Epithelial cell of esophagus (primary cell): ENCODE measurements at places on chromosomes 3 and 15.
A peak's percentile ranks its signal among the peaks of the same experiment; 100 is the strongest.

- no peak for DNase-seq
Measured at GRCh38 chr3:72606005-72606800, 242.0 kb downstream of the SHQ1 start.

DNA sequence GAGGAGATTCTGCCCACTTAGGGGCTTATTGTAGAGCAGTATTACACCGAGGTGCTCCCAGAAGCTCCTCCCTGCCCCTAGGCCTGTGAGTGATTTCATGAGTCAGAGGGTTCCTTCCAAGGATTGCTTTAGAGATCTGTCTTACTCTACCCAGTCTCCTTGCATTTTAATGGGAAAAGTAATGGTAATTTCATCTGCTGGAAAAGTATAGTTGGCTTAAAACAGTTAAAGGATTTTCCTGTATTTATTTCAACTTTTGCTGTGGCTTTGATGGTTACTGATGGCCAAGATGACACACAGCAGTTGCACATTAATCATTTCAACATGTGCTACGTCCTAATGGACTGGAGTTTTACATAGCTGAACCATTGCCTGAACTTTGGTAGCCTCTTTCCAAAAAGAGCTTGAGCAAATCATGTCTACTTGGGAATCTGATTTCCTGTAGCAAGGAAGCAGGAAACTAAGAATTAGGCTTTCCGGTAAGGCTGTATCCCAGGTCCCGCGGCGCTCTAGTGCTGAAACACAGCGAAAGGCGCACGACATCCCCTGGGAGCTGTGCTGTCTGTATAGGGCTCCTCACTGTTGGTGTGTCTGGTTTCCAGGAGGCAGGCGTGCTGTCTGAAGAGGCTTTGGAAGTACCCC, 9.2 kb upstream of the PGPEP1L start:
- DNase-seq: peak; percentile 87

GRCh38 chr3:5294356-5294755, 106.8 kb downstream of the EDEM1 start:
- peak; percentile 32 for DNase-seq

GRCh38 chr3:197499427-197499826, 56.3 kb downstream of the BDH1 start:
- peak; percentile 96 for DNase-seq

- DNase-seq: peak; percentile 62
Measured at GRCh38 chr15:60941448-60941847, 287.7 kb downstream of the RORA start.

DNA sequence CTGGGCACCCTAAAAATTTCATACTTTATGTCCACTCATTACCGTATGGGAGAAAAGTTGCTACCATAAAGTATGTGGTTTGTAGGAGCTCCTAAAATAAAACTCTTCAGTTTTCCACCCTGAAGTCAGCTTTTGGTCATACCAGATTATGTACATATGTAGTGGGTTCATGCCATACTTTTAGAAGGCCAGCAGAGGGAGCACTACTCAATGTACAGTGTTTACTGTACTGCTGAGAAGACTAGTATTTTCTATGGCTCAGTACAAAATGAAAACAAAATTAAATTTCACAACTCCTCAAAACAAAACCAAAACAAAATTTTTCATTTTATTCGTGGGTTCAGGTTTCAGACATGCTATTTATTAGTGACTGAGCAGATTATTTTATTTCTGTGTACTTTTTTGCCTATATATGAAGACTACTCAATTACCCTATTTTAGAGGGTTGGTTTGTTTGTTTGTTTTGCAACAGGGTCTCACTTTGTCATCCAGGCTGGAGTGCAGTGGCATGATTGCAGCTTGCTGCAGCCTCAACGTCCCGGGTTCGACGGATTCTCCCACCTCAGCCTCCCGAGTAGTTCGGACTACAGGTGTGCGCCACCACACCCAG, 24.3 kb downstream of the NXPE3 start:
- DNase-seq: peak; percentile 82

- no peak for DNase-seq
Measured at GRCh38 chr15:39153058-39153714, 427.7 kb upstream of the THBS1 start.

DNA sequence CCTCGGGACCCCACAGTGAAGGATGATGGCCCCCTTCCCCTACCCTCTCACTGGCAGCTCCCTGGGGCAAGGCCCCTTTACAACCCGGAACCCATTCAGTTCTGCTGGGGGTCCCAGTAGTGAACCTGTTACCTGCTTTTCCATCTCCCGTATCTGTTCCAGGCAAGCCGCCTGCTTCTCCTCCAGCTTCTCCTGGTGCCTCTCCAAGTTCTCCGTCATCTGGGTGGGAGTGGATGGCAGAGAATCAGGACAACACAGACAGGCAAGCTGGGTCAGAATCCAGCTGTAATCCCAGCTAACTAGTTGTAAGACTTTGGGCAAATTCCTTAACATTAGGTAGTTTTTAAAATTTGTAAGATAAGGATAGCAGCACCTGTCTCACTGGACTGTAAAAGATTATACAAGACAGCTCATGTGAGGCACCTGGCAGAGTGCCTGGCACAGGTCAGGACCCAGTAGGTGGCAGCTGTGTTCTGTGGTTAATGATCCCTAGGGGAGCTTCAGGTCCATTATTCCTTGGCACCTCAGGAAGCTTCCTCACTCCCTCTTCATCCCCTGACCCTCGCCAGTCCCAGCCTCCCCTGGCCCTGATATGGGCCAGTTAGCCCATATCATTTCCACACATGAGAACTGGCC, 6.4 kb upstream of the ANKRD63 start:
- DNase-seq: peak; percentile 39

- DNase-seq: peak; percentile 53
Measured at GRCh38 chr15:70504299-70504951, 258.9 kb downstream of the UACA start.

- peak; percentile 34 for DNase-seq
Measured at GRCh38 chr3:127473244-127474024, 117.1 kb downstream of the TPRA1 start.

DNA sequence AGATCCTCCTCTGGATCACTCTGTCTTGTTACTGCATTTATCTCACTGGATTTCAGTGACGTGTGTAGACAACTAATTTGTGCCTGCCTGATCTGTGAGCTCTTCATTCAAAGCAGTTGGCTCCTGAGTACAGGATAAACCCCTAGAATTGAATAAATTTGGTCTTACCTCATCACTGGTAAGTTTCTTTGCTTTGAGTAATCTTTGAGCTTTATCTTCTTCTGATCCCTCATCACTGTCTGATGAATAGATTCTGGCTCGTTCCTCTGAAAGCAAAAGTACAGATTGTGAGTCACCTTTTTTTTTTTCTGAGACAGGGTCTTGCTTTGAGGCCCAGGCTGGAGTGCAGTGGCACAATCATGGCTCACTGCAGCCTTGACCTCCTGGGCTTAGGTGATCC, 24.5 kb downstream of the LEO1 start:
- DNase-seq: no peak

DNA sequence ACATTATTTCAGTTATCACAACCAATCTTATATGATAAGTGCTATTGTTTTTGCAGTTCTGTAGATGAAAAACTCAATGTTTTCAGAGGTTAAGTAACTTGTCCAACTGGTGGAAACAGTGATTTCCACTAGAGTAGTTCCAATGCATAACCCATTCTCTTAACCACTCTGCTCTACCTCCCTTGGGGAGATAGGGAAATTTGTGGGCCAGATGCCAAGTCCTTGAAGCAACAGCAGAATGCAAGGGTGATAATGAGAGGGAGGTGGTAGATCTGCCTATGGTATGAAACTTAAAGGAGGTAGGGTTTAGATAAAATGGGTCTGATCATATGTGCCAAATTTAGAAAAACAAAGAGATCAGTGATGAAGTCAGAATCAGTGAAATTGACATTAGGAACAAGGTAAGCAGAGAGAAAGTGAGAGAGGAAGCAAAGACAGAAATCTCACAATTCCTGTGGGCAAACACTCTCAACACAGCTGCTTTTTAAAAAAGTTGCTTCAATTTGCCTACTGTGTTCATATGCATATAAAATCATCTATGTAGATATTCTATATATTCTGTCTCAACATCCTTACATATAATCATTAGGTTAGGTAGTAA, 50.5 kb upstream of the UBP1 start:
- no peak for DNase-seq

- DNase-seq: peak; percentile 88
Measured at GRCh38 chr3:99925584-99926230, 108.0 kb downstream of the CMSS1 start.

DNA sequence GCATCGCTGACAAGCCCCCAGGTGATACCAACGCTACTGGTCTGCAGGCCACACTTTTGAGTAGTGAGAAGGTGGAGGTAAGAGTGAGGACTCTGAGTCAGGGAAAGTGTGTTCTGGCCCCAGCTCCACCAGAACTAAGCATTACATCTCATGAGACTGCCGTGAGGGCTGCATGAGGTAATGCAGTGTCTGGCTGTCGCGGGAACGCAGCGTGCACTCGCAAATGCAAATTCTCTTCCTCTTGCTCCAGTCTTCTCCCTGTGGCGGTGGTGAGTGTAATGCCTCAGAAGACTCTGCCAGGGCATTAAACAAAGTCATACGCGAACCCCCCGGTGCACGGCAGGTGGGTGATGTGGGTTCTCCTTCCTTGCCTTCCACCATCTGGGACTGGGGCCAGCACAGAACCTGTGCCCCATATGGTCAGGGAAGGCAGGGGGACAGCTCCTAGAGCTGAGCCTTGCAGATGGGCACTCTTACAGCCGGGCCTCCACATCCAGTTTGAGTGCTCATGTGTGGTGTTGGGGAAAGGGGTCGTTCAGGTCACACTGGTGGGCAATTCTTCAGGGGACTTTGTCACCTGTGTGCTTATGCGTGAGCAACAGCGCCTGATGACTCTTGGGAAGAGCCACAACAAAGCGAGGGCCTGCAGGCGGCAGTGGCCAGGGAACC, 175.8 kb downstream of the XXYLT1 start:
- DNase-seq: no peak

GRCh38 chr3:184227481-184227935, 1.9 kb upstream of the VWA5B2 start:
- DNase-seq: peak; percentile 42

- no peak for DNase-seq
Measured at GRCh38 chr3:96434651-96435050, 379.7 kb upstream of the EPHA6 start.

GRCh38 chr15:29750754-29751153, 71.5 kb downstream of the TJP1 start:
- no peak for DNase-seq

- DNase-seq: no peak
Measured at GRCh38 chr3:8579096-8579495, 65.5 kb downstream of the SSUH2 start.

- DNase-seq: peak; percentile 56
Measured at GRCh38 chr3:180467177-180467576, 134.8 kb upstream of the TTC14 start.

DNA sequence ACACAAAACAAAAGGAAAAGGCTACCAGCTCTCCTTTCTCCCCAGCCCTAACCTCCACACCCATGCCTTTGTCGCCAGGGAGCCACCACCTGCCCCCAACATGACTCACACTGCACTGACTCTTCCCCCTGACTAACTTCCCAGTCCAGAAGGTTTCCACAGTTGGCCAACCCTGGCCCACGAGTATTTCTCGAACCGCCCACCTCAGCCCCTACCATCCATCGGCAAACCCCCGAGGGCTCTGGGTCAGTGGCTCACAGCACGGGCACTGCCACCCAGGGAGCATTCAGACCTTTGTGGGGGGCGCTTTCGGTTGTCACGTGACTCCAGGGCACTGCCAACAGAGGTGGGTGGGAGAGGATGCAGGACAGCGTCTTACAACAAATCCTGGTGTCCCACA, 152.3 kb downstream of the LRRC28 start:
- DNase-seq: no peak

DNA sequence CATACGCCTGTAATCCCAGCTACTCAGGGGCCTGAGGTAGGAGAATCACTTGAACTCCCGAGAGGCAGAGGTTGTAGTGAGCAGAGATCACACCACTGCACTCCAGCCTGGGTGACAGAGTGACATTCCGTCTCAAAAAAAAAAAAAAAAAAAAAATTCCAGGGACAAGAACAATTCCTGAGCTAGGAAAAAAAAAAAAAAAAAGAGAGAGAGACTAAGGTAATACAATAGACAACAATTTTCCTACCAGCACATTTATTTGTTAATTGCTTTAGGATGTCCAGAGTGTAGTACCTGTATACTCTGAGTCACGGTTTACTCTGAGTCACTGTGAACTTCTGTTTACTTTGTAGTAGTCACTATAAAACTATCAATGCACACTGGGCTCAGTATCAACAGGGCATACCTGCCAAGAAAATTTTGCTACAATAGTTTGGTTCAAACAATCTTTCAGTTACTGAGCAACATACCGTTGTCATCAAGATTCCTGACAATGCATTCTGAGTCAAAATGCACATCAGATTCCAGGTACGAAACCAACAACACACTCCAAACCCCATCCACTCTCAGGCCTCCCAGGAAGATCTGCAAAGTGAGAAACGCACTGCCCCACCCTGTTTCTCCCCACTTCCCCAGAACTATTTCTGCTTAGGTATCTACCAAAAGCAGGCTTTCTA, 28.3 kb downstream of the IGF2BP2 start:
- peak; percentile 97 for DNase-seq

DNA sequence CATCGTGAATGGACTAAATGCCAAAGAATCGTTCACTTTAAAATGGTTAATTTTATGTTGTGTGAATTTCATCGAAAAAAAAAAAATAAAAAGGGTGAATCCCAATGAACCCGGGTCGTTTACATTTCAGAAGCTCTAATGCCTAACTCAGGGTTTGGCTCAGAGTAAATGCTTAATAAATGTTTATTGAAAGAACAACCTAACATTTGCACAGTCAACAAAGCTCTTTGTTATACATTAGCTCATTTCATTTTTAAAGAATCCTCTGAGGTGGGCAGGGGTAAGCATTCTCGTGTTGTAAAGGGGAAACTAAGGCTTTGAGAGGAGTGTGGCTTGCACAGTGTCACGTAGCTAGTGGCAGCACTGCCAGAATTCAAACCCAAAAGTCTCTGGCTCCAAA, 109.5 kb downstream of the RPLP1 start:
- no peak for DNase-seq

GRCh38 chr3:55607175-55607574, 120.1 kb upstream of the WNT5A start:
- DNase-seq: no peak

DNA sequence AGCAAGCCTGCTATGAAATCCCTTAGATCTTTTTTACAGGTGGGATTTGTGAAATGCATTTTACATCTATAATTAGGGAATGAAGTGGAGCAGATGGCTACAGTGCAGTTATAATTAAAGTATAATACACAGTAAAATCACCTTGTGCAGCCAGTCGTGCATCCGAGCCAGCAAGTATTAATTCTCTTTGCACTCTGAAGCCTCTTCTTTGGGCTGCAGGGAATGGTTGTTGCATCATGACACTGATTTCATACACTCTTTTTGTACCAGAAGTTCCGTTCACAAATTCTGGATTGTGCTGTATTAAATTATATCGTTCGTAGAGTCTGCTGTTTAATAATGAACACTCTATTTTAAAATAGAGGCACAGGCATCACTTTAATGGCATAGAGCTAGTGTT, 28.7 kb upstream of the TP63 start:
- no peak for DNase-seq

DNA sequence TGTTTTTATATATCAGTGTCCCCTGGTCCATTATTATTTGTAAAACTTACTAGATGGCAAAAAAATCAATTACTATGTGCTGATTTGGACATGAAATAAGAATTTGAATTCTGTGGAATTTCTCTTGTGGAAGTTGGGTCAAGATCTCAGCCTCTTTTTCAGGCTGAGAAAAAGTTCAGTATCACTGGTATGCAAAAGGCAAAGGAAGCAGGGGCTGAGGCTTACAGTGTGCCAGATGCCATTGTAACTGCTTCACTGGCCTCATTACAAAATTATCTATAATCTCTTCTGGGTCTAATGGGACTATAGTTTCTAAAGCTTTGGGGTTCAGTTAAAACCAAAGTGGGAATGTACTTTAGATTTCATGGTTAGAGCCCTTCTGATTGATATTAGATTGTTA, 125.9 kb upstream of the SLC7A14 start:
- no peak for DNase-seq

GRCh38 chr15:43151688-43152087, 18.3 kb downstream of the TMEM62 start:
- DNase-seq: no peak
